ENCODE measurements at places on chromosomes 11 and 22.

GRCh38 chr11:28820296-28820989 is 712.3 kb downstream of the METTL15 start:
- no peak for DNase-seq

GRCh38 chr22:38398609-38399461 is 56.2 kb downstream of the KCNJ4 start:
- peak; percentile 62 for DNase-seq

GRCh38 chr11:96324912-96325311 is 18.1 kb downstream of the MAML2 start:
- no peak for DNase-seq

DNA sequence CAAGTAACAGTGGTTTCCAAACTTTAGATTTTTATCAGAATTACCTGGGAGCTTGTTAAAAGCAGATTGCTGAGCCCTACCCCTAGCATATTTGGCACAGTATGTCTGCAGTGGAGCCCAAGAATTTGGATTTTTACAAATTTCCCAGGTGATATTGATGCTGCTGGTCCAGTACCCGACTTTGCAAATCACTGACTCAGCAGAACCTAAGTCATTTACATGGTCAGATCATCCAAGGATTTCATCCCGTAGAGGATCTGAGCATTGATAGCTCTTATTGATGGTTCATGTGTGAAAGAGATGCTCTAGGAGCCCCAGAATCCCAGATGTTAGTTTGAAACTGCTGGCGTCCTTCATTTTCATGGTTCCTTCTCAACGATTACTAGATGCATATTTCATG is 6.0 kb downstream of the C11orf97 start:
- DNase-seq: no peak

- no peak for DNase-seq
Observed at GRCh38 chr11:19332476-19332875, 91.7 kb upstream of the E2F8 start.

DNA sequence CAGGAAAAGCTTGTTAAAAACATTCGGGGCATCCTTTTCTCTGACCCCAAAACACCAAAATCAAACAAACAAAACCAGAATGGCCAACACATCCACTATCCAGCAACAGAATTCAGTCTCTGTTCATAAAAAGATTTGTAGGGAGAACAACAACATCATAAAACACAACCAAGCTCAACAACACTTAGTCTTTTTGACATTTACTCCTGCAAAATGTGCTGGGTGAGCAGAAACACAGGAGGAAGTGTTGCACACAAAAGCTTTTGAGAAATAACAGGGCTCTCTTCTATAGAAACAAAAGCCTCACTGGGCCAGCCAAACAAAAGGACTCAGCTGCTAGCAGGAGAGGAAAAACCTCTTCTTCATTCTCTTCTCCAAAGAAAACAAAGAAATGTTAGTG is 736.0 kb upstream of the CCDC90B start:
- DNase-seq: no peak

DNA sequence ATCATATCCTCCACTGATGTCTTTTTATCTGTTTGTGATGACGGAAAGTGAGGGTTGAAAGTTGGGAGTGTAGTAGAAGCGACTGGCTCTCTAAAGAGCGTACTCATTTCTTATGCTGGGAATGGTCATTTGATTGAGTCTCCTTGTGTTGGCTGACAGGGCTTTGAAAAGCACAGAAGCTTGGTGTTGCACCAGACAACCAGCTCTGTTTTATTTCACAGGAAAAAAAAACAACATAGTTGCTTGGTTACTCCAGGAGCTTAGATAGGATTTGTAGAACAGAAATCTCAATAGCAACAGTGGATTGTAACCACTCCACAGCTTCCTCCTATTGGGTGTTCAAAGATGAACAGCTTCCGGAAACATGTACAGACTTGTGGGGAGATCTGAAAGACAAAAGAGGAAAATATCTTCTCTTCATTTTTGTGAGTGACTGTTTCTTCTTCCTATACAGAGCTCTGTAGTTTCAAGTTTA is 2.7 kb downstream of the RBM14 start:
- DNase-seq: no peak

- DNase-seq: peak; percentile 32
Observed at GRCh38 chr22:49930596-49931412, 12.4 kb downstream of the CRELD2 start.

Data from stimulated activated naive CD4-positive, alpha-beta T cell treated with Interleukin-2 at 50 U/mL for 16 hours (primary cell).